ENCODE measurements at places on chromosomes 12 and 14.

DNA sequence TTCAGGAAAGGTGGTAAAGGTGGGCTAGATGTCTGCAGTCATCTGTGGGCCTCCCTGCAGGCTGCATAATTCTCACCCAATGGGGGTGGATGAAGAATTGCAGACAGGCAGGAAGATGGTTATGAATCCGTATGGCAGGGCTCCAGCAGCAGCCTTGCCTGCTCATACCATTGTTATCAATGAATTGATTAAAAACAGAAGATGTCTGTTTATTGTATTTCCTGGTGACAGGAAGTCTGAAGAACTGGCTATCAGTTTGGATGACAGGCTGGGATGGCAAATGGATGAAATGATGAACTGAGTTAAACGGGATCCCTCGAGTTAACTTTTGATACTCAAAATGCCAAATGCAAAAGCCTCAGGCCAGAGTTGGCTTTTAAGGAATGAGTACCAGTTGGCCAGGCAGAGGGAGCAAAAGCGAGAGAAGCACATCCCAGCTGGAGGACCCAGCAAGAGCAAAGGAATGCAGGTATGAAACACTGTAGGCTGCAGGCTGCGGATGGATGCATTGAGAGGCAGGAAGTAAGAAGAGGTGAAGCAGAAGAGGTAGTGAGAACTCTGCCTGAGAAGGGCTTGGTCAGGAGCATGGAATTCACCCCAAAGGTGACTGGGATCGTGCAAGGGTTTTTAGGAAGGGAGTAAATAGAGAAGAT, 550.0 kb upstream of the TBX3 start:
- DNase-seq: no peak

- no peak for DNase-seq
These were observed 392.5 kb downstream of the ADAMTS20 start for GRCh38 chr12:43159506-43159905.

DNA sequence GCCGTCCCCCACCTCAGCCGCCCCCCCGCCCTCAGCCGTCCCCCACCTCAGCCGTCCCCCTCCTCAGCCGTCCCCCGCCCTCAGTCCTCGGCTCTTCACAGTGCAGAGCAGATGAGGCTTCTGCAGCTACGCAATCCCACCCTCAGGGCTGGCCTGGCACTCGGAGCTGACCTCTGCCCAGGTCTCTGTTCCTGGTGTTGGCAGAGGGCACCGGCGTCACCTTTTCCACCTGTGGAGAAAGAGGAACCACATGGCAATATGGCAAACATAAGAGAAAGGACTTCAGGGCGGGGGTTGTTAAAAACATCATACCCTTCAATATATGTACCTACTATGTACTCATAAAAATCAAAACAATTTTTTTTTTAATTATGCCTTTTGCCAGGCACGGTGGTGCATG, 45.8 kb downstream of the MLXIP start:
- DNase-seq: no peak

- no peak for DNase-seq
These were observed 1.9 kb upstream of the PPP1R13B start for GRCh38 chr14:103849151-103849886.

All from Caki2 (cell line).